ENCODE measurements at places on chromosomes 2 and 18.

DNA sequence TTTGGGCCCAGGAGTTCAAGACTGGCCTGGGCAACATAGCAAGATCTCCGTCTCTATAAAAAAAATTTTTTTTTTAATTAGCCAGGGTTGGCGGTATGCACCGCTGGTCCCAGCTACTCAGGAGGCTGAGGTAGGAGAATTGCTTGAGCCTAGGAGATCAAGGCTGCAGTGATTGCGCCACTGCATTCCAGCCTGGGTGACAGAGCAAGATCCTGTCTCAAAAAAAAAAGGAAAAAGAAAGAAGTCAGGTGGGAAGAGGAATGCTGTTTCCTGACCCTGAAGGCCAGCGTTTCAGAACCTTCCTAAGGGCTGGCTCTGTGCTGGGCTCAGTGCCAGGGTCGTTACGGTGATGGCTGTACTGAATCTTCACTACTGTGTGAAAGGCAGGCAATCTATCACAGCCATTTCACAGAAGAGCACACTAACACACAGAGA is 35.0 kb upstream of the AGAP1 start:
- DNase-seq = no peak

DNA sequence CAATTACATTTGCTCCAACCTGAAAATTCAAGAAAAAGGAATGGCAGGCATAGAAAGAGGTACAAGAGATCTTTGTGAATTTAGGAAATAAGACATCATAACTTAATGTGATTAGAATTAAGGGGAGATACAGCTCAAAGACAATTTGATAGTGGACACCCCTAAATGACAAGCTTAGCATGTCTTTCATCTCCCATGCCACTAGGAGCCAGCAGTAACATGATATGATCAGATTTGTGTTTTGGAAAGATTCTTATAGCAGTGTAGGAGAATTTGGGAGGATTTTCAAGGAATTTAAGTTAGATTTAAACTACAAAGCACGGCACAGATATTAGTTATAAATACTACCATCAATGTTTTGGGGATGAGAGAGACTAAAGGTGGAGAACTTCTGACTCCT is 340.8 kb downstream of the RDH14 start:
- DNase-seq = no peak

- no peak for DNase-seq
Observed at GRCh38 chr2:229273723-229274338, 2.7 kb upstream of the PID1 start.

GRCh38 chr2:75134860-75135259 is 64.5 kb downstream of the TACR1 start:
- no peak for DNase-seq

- no peak for DNase-seq
Observed at GRCh38 chr2:3432067-3432466, 52.6 kb downstream of the TRAPPC12 start.

DNA sequence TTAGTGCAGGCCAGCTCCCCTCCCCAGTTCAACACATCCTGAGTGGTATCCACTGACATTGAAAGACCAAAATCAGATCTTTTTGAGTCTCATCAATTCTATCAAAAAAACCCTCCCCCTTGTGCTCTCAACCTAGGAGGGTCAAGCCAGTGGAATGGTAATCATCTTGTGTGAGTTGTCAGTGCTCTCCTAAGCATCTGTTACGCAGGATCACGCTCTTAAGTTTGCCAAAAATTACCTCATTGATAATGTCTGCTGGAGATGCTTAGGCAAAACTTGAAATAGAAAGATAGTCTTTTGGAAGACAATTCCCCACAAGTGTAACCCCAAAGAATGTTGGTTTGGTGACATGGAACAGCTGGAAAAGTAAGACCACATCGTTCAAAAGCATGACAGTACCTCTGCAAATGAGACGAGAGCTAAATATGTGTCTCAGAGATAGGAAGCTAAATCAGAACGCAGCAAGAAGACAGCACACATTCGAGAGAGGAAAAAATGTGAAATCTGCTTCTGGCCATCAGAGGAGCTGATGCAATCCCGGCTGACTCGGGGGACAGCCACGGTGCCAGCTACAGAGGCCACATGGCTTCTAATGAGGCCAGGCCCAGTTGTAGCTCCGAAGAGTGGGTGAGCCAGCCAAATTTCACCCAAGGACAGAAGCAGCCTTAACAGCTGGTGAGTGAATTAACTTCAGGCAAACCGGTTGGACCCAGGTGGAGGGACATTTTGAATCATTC is 753.9 kb downstream of the RNF144A start:
- DNase-seq = no peak

DNA sequence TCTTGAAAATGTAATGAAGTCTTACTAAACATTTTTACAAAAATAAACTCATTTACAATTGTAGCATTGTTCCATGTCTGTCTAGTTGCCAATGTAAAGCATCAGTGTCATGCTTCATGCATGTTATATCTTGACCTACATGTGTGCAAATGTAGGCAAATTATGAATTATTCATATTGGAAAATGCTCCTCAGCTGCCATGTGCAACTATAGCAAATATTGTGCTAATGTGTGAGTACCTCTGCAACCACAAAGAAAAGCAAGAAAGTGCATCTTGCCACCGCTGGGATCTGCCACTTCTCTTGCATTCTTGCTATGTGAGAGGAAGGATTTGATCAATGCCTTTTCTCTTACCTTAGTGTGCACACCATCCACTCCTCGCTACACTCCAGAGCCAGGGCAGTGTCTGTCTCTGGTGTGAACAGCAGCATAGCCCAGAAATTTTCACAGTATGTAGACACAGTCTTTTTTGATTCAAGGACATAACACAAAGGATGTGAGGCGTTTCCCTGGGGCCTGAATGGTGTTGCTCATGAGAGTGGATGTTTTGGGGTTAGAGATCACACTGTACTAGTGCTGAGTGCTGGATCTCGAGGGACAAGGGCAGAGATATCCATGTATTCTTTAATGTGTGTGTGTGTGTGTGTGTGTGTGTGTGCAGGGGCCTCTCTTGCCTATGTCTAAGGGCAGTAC is 47.6 kb upstream of the HAAO start:
- no peak for DNase-seq

DNA sequence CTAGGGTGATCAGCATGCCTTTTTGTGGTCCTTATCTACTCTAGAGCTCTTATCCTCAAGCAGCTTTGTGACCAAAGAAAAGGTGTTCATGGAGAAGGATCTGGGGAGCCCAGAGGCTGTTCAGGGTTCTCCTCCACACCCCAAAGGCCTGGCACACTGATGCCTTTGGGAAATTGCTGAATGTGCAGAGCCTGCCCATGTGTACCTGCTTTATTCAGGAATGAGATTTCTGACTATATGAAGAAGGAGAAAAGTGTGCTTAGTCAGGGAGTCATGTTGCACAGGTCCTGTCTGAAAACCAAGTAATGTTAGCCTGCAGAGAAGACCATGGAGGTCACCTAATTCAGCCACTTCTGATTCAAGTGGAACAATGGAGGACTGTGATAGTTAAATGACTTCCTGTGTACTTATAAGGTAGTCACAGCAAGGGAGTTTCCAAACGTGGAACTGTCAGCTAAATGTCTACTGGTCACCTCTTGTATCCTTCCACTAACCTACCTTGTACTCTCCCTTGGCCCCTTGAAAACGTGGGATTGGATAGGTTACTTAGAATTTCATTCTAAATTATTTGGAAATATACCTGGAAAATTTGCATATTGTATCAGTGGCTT is 81.3 kb downstream of the LIMS1 start:
- DNase-seq = no peak

GRCh38 chr18:8745355-8746014 is 40.1 kb downstream of the MTCL1 start:
- DNase-seq = no peak

DNA sequence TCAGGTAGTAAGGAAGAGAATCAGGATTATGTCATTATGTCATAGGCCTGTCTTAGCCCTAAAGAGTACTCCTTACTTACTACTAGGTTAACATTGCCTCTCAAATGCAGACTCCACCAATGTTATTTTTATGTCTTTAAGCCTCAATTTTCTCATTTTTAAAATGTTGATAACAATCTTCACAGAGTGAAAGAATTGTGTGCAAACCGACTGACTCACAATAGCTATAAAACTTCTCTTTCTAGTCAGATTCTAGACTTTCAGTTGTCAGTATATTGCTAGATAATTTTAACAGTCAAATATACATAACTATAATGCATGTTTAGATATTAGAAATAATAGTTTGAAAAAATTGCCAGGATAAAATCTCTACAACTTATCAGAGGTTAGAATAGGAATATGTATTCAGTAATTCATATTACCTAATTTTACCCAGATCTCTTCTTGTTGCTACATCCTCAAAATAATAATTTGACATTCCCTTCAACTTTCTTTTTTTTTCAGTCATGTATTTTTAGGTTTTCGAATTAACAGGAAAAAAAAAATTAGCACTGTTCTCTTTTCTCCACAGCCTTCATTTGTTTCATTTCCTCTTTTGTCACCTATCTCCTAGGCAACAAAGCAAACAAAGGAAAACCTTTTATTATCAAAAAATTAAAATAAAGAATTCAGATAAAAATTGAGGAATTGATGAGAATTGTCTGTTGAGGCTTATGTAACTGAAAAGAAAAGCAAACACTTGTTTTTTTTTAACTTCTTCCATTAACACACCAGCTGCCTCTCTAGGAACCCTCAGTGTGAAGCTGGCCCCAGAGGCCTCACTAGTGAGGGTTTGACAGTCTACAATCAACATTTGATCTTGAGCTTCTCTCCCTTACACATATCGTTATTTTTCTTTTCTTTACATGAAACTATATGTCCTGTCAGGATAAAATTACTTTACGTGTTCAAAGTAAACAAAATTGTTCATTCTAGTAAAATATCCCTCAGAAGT is 279.0 kb downstream of the CALCRL start:
- DNase-seq = no peak

GRCh38 chr18:32771169-32771751 is 1.6 kb downstream of the KLHL14 start:
- DNase-seq = no peak

DNA sequence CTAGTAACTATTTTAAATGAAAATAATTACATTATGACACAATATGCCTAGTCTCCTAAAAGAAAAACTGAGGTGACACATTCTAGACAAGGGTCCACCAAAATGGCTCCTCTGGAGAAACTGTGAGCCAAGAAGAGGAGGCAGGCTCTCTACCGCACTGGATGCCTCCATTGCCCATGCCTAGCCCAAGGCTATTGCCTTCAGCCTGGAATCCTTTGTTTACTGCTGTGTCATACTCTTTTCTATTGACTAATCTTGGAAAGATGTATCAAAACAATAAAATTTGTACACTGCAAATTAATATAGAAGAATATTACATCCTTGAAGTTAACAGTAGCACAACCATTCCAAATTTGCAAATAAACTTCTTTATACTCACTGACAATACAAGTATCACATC is 167.1 kb downstream of the RAB3GAP1 start:
- DNase-seq = no peak

GRCh38 chr2:174667250-174667860 is 69.8 kb upstream of the WIPF1 start:
- DNase-seq = no peak

DNA sequence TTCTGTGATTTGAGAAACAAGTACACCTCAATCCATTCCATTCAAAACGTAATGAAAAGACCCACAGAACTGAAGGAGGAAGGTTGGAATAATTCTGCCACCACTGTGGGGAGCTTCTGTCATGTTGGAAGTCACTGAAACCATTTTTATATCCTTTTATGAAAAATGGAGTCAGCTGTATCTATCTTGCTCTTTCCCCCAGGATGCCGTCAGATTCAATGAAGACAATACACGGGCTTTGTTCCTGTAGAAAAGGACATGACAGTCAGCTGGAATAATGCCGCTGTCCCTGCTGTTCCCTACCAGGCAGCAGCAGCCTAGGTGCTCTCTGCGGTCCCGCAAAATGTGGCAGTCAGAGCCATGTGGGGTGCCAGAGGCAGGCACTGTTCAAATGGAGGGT is 52.5 kb upstream of the APCDD1 start:
- no peak for DNase-seq

- no peak for DNase-seq
Observed at GRCh38 chr2:135818937-135819610, 17.9 kb downstream of the LCT start.

GRCh38 chr2:42238644-42239288 is 69.6 kb downstream of the EML4 start:
- peak; percentile 7 for DNase-seq

GRCh38 chr18:51091270-51091669 is 61.3 kb downstream of the SMAD4 start:
- DNase-seq = no peak

DNA sequence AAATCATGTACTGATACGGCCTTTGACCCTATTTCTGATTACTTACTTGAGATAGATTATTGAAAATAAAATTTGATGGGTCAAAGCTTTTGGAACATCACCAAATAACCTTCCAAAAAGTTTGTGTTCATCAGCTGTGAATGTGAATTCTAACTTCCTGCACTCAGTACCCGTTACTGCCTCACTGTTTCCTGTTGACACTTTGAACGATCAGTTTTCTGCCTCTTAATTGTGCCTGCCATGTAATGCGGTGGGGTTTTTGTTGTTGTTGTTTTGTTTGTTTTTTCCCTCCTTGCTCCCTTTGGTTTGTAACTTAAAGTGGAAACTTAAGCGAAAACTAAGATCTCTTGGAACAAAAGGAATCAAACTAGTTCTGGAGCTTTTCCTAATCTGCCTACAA is 18.9 kb downstream of the ATG16L1 start:
- no peak for DNase-seq

Data from activated T-cell treated with anti-CD3 and anti-CD28 coated beads for 1 hour (primary cell).